ENCODE measurements at places on chromosomes 7 and 10.

- no peak for DNase-seq
Measured at GRCh38 chr7:39062811-39063210, 85.1 kb downstream of the POU6F2 start.

DNA sequence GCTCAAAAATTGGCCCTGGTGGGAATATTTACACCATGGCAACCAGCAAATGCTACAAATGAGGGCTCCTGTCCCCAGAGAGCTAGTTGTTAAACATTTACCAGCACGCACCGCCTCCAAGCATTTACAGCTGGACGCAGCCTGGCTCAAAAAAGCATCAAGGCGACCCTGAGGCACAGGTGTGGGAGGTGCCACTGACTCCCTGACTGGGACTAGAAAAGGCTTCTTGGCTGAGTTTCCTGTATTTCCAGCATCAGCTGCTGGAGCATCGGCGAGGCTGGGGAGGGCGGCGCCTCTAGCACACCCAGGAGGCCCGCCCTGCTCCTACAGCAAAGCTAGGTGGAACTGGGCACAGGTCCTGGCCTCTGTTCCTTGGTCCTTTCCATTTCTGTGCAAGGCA, 43.5 kb upstream of the ZRANB1 start:
- no peak for DNase-seq

DNA sequence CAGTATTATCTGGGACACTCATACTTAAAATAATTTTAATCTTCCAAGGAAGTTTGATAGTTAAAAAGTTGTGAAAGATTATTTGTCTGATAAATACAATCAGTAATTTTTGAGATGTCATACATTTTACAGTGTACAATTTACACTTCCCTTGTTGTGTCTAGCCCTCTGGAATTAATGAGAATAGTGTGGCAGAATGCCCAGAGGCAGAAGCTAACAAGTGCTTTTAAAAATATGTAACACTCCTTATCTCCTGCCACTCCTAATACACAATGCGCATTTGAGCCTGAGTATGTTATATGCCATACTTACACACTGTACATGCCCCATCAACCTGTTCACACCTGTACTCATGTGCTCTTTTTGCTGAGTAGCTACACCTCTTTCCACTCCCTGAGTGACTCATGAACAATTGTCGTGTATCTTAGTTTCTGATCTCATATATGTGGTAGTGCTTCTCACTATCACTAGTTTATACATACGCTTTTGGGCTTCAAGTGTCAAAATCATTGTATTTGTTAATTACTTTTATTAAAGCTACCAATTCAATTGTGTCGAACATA, 106.9 kb upstream of the GNAI1 start:
- no peak for DNase-seq

DNA sequence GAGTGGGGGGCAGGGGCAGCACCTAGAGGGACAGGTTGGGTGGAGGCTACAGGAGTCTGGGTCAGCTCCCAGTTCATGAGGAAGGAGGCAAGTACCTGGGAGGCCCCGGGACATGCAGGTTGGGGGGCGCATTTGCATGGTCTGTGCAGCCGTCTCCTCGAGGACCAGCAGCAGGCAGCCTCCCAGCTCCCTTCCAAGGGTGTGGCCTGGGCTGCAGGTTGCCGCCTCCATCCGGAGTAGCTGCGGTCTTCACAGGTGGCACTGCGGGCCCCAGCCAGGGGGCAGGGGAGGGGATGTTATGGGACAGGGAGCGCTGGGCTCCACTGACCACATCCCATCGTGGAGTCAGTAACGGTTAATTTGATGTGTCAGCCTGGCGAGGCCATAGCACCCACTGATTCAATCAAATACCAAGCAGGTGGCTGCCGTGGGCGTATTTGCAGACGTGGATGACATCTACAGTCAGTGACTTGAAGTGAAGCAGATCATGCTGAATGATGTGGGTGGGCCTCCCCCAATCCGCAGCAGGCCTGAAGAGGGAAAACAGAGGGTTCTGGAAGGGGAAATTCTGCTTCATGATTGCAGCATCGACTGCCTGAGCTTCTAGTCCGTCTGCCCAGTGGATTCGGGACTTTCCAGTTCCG, 81.6 kb downstream of the PRKAG2 start:
- DNase-seq = no peak

GRCh38 chr7:117873310-117874190, at the start of gene CTTNBP2:
TSS of gene CTTNBP2 (minus strand) at chr7:117873441. CDS start at chr7:117873415, 26 bp downstream.
- DNase-seq = no peak

DNA sequence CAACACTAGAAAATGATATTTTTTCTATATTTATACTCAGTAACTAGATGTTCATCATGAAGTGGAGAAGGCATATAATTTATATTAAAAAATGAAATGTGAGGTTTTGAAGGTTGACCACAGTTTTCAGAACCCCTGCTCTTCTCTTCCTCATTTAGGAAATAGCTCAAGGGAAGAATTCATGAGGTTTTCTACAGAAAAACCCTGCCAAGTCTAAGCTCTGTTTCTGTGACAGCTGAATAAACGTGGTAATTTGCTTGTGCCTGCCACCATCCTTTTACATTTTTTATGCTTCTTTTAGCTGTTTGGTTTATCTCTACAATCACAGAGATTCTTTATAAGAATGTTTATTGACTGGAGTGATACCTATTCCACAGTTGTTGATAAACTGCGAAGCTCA, 630.3 kb upstream of the POT1 start:
- no peak for DNase-seq

- no peak for DNase-seq
Measured at GRCh38 chr7:77386165-77386822, 29.9 kb downstream of the GSAP start.

GRCh38 chr10:91042069-91042468, 121.2 kb upstream of the ANKRD1 start:
- DNase-seq = no peak
